ENCODE measurements at places on chromosomes 7 and 10.

DNA sequence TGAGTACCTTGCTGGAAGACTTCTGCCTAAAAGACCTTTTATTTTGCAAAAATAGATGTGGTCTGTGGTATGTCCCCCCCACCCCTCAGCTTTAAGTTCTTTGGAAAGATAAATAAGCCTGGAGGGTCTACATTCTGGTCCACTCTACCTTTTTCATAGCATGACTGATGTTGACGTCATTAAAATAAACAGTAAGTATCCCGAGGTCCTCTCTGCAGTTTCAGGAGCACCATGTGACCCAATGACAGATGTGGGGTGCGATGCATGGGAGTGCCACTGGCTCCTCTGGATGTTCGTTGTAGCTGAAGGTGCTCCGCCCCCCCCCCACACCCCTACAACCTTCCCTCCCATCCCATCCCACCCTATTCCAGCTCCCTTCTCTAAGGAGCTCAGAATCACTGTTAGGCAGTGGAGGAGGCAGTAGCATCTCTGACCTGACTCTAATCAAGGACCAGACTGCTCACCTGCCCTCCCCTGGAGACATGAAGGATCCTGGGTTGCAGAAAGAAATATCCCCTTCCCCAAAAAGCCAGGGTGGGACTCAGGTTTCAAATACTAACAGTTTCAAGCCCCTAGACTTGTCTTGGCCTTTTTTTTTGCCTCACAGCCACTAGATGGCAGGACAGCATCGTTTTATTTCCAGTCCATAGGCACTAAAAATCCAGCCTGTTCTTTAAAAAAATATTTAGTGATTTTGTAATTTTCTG is 25.1 kb downstream of the CASP7 start:
- DNase-seq: peak; percentile 12

DNA sequence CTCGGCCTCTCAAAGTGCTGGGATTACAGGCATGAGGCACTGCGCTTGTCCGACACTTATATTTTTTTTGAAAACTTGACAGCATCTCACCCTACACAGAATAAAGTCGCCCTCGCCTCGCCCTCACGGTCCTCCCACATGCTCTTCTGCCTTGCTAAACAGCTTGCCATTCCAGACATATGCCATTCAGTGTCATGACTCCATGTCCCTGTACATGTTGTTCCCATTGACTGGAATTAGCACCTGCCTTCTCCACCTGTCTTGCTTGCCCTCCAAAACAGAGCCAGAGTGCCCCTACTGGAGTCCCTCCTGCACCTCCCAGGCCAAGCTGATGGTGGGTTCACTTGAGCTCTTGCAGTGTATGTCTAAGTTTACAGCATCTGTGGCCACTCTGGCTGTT is 6.2 kb downstream of the NIPSNAP2 start:
- no peak for DNase-seq

DNA sequence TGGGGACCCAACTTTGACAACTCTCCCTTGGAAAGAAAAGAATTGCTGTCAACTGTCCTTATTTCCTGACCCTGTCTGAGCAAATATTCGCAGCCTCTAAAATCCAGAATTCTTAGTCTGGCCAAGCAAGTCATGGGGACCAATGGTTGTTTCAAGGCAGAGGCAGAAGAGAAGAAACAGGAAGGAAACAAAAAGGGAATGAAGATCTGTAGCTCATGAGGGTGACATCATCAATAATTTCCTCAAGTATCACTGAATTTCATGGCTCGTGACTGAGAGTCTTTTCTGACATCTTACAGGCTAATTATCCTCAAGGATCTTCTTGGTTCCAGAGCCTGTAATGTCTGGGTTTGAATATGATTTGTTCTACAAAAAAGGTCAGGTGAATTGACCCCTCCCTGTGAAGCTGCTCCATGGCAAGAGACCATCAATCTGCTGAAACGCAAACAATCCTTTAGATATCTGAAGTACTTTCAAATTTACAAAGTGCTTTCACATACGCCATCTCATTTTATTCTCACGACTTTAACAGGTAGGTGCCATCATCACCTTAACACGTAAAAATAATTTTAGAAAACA is 5.8 kb downstream of the CDK6 start:
- DNase-seq: no peak

- DNase-seq: no peak
These were observed 6.4 kb upstream of the ANKRD1 start for GRCh38 chr10:90927293-90927692.

- DNase-seq: no peak
These were observed 1.8 kb downstream of the LUC7L2 start for GRCh38 chr7:139361523-139361922.

GRCh38 chr7:108824840-108825580 is 255.3 kb downstream of the DNAJB9 start:
- DNase-seq: no peak

- no peak for DNase-seq
These were observed 237.2 kb downstream of the TCF7L2 start for GRCh38 chr10:113187063-113187777.

- DNase-seq: no peak
These were observed 1104.2 kb downstream of the GATA3 start for GRCh38 chr10:9158675-9159074.

DNA sequence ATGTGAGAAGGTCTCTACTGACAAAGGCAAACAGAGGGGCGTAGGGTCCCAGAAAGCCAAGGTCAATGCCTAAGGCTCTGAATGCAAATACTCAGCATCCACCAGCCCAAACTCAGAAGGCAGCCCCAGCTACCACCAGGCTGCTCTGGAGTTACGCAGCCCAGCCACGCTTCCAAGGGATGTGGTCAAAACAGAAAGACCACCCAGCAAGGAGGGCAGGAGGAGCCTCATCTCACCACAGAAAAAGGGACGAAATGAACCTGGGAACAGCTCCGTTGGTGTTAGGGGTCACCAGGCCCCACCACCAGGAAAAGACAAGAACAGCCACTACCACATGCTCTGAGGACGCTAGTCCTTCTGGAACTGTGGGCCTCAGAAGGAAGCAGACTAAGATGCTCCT is 65.1 kb downstream of the CTBP2 start:
- no peak for DNase-seq

DNA sequence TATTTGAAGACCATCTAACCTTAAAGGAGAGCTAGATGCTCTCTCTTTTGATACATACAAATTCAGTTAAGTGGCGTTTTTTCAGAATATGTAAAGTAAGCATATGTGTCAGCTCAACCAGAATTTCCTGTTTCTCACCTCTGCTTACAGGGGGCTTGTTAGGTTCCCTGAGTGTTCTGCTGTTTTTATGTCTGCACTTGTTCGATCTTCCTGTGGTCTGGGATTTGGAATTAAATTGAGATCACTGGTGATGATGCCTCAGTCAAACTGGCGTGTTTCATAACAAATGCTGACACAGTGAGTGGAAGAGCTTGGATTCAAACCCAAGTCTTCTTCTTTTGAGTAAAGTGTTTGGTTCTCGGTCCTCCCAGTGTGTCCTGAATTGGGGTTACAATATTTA is 348.3 kb upstream of the AKR1E2 start:
- DNase-seq: no peak

DNA sequence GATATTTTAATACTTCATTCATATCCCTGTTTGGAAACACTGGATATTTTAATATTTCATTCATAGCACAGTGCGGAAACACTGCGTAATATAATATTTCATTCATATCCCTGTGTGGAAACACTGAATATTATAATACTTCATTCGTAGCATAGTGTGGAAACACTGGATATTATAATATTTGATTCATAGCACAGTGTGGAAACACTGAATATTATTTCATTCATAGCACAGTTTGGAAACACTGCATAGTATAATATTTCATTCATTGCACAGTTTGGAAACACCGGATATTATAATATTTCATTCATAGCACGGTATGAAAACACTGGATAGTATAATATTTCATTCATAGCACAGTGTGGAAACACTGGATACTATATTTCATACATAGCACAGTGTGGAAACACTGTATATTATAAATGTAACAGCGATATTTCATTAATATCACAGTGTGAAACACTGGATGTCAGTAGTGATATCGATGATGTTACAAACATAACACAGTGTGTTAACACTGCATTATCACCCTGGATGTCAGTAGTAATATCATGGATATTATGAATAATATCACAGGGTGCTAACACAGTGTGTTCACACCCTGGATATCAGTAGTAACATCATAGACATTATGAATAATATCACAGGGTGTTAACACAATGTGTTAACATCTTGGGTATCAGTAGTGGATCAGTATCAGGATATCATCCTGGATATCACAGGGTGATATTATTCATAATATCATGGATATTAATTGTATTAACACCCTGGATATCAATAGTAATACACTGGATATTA is 2.9 kb upstream of the TMEM225B start:
- no peak for DNase-seq

GRCh38 chr7:43294080-43294630 is 181.7 kb downstream of the HECW1 start:
- no peak for DNase-seq

DNA sequence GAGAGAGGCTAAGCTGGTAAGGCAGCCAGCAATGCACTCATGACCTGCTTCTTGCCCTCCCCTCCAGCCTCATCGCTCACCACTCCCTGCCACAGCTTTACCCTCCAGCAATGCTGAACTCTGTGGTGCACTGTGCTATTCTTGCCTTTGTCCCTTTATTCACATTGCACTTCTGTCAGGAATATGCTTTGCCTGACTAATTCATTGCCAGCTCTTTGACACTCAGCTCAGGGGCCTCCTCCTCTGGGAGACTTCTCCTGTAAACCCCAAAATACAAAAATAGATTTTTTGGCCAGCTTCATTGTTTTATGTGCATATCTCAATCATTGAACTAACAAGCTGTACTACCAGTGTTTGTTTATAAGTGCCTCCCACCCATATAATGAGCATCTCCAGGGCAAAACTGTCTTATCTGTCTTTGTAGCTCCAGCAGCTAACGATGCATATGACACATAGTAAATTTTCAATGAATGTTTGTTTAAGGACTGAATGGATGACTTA is 8.2 kb downstream of the CNNM1 start:
- no peak for DNase-seq

- DNase-seq: no peak
These were observed at the start of gene UCN3 for GRCh38 chr10:5364890-5365338. TSS of gene UCN3 (plus strand) at chr10:5364966. CDS start at chr10:5373721, 8,755 bp downstream.

DNA sequence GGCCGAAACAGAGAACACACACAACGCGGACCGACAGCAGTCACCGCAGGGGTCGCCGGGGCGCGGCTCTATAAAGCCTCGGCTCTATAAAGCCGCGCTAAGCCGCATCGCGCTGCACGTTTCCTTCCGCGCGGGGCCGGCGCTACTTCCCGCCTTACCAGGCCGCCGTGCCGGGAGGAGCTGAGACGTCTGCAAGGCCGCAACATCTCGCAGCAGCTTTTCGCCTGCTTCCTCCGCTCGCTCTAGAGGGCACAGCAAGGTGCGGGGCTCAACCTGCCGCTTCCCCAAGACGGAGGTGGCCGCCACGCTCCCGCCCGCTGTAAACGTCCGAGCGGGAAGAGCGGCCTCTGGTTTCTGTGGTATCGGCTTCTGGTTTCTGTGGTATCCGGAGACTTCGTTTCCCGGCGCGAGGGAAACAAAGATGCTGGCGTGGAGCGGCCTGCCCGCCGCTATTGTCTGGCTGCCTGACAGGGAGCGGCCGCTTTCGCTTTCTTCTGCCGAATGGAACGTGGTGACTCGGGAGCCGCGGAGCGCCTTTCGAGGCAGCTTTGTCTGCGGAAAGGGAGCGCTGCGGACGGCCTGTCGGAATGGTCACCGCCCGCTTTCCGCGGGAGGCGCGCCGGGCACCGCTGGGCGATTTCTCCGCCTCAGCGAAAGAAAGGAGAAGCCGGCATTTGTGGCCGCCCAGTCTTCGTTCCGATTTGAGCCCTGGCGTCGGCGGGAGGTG is 91.8 kb downstream of the SPAG6 start:
- peak; percentile 34 for DNase-seq

- no peak for DNase-seq
These were observed 251.7 kb upstream of the MYO3A start for GRCh38 chr10:25682203-25682851.

- DNase-seq: no peak
These were observed 464.4 kb upstream of the MBL2 start for GRCh38 chr10:53236941-53237340.

- DNase-seq: peak; percentile 13
These were observed 98.8 kb downstream of the HECW1 start for GRCh38 chr7:43211286-43211685.

DNA sequence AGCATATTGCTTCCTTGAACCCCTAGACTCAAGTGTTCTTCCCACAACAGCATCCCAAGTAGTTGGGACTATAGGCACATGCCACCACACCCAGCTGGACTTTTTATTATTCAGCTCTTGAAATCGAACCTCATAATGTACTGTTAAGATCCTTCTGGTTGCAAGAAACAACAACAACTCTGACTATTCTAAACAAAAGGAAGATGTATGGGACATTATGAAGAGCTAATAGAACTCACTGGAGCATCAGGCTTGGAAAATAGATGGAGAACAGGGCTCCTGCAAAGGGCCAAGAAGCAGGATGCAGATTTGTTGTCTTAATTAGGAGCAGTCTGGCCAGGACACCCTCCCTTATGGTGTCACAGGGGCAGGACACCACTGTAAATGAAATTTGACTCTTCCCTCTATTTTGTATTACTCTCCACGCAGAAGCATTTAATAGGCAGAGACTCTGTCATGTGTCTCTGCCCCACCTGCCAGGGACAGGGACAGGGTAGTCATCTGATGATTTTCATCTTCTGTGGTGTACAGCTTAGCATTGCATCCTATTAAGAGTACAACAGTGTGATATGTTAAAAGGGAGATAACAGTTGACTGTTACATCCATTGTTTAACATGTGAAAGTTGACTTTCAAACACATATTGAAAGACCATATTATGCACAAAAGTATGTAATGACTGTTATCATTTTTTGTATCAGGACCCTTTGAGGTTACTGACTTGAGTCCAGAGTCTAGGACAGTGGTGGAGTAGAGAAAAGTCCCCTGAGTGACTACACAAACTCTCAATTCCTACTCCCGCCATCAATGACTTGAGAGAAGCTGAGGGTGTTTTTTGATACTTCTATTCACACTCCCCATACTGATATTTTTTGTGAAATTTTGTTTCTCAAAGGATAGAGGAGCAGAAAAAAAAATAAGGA is 157.3 kb downstream of the LRRC4 start:
- DNase-seq: no peak

GRCh38 chr10:106107706-106108105 is 1056.8 kb downstream of the SORCS1 start:
- no peak for DNase-seq

- DNase-seq: no peak
These were observed 19.0 kb downstream of the SRI start for GRCh38 chr7:88200789-88201188.

DNA sequence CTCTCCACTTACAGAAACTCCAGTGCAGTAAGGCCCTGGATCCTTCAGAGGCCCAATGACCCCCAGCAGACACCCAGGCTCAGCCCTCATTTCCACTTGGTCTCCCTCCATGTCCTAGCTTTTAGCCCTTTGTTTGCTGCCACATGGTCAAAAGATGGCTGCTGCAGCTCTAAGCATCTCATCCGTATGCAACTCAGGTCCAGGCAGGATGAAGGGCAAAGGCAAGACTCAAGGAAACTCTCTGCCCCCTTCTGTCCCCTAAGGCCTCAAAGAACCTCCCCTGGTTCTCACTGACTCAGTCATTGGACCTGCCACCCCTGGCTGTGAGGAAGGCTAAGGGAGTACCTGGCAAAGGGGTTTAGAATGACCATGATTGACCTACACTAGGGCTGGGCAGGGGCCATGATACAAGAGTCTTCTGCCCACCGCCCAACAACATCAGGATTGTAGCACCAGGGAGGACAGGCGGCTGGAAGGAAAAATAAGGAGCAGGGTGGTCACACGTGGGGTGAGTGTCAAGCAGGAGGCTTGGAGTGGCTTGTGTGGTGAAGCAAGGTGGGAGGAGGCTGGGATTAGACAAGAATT is 303.8 kb upstream of the ZMIZ1 start:
- no peak for DNase-seq

- DNase-seq: no peak
These were observed 212.6 kb downstream of the CACNA2D1 start for GRCh38 chr7:82230811-82231581.

All from HuH-7.5 (cell line).